Upper lobe of left lung (tissue), 6 donors: ENCODE measurements at places on chromosomes 5 and 9. TPM values are rescaled to one million over a fixed set of nuclear protein-coding genes. Genes with fewer than 3 reads are reported as not detected.

Gene NMUR2
- total RNA-seq, result 0.09 TPM

GRCh38 chr5:54294097-54294667 lies 16.2 kb downstream of the ARL15 start:
- DNase-seq, result no peak
- no peak overlapping the region for H3K27ac ChIP-seq
- no peaks in the 10 kb centered on the region for H3K27me3 ChIP-seq
- no peak overlapping the region for H3K4me3 ChIP-seq

- peaks cover 8% of the 10 kb centered on the region for H3K4me1 ChIP-seq
- peak overlapping the region; percentile 21 for H3K27ac ChIP-seq
- H3K4me3 ChIP-seq, result no peak overlapping the region
- H3K36me3 ChIP-seq, result peaks cover under 1% of the 10 kb centered on the region
- DNase-seq, result no peak
Observed at GRCh38 chr9:77793849-77794248, 145.7 kb upstream of the GNA14 start.

Gene MCTP1
- total RNA-seq, result 40.0 TPM

Gene NOL6
- 34.6 TPM for total RNA-seq

Gene MAMDC2
- 45.1 TPM for total RNA-seq

Gene TPPP
- 16.0 TPM for total RNA-seq

GRCh38 chr5:101338226-101338625 lies 435.1 kb upstream of the ST8SIA4 start:
- H3K4me3 ChIP-seq, result no peak overlapping the region
- H3K27ac ChIP-seq, result no peak overlapping the region
- no peak for DNase-seq
- H3K36me3 ChIP-seq, result no peaks in the 10 kb centered on the region

DNA sequence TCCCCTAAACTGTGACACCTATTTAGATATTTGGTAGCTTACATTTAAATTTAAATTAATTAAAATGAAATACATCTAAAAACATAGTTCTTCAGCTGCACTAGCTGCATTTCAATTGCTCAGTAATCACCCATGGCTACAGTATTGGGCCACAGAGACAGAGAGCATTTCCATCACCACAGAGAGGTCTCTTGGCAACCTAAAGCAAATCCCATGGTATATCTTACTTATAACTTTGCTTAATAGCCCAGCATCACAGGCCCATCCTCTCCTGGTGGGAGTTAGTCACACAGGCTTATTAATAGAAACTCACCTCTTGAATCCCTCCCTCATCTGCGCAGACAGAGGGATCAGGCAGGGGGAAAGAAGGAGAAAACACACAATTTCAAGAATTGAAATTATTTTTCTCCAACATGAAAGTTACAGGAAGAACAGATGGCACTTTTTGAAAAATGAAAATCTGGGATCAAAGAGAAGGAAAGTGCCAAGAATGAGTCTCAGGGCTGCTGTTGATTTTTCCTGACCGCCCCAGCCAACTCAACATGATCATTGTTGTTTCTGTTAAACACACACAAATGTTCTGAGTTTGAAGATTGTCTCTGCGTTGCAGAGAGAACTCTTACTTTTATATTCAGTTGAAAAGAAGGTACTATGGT lies 144.6 kb downstream of the CMYA5 start:
- no peak for DNase-seq
- H3K27ac ChIP-seq, result no peak overlapping the region
- no peak overlapping the region for H3K4me3 ChIP-seq
- no peaks in the 10 kb centered on the region for H3K36me3 ChIP-seq
- no peaks in the 10 kb centered on the region for H3K27me3 ChIP-seq
- no peaks in the 10 kb centered on the region for H3K4me1 ChIP-seq

Gene HMCN2
- 7.3 TPM for total RNA-seq

- peaks cover 12% of the 10 kb centered on the region for H3K4me1 ChIP-seq
- DNase-seq, result peak; percentile 47
- peaks cover 46% of the 10 kb centered on the region for H3K36me3 ChIP-seq
- H3K27ac ChIP-seq, result no peak overlapping the region
- no peak overlapping the region for H3K4me3 ChIP-seq
- no peaks in the 10 kb centered on the region for H3K27me3 ChIP-seq
Observed at GRCh38 chr5:134917070-134917815, 12.3 kb downstream of the PCBD2 start.

Gene SERINC5
- total RNA-seq, result 33.5 TPM

GRCh38 chr9:107740088-107740980 lies 250.8 kb upstream of the KLF4 start:
- H3K36me3 ChIP-seq, result no peaks in the 10 kb centered on the region
- no peaks in the 10 kb centered on the region for H3K27me3 ChIP-seq
- H3K4me3 ChIP-seq, result no peak overlapping the region
- H3K4me1 ChIP-seq, result peaks cover 18% of the 10 kb centered on the region

Gene SH2D3C
- total RNA-seq, result 17.5 TPM

Gene C7
- 123 TPM for total RNA-seq

DNA sequence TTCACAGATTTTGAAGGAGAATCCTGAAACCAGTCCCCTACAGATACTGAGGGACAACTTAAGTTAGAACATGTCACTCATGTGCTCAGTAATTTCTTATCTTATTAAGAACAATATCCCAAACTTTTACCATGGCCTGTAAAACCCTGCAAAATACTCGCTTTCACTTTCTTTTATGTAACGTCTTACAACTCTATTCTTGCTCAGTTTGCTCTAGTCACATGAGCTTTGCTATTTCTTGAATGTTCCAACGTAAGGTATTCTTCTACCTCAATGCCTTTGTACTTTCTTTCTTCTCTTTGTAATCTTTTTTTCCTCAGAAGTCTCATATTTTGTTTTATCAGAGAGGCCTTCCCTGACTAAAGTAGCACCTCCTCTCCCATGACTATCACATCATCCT lies 14.1 kb downstream of the TMEM38B start:
- H3K27me3 ChIP-seq, result no peaks in the 10 kb centered on the region
- no peaks in the 10 kb centered on the region for H3K4me1 ChIP-seq
- H3K36me3 ChIP-seq, result no peaks in the 10 kb centered on the region
- no peak overlapping the region for H3K27ac ChIP-seq

Gene PDZD2
- total RNA-seq, result 66.1 TPM

Gene IL7R
- 118 TPM for total RNA-seq

- no peak for DNase-seq
- no peaks in the 10 kb centered on the region for H3K4me1 ChIP-seq
- H3K27me3 ChIP-seq, result no peaks in the 10 kb centered on the region
Observed at GRCh38 chr5:4042311-4042710, 446.7 kb downstream of the IRX1 start.

Gene TAF11L10
- not detected for total RNA-seq

GRCh38 chr5:17794201-17794600 lies 159.9 kb downstream of the TAF11L14 start:
- no peaks in the 10 kb centered on the region for H3K4me1 ChIP-seq
- H3K27me3 ChIP-seq, result no peaks in the 10 kb centered on the region
- no peak for DNase-seq
- no peak overlapping the region for H3K27ac ChIP-seq

GRCh38 chr5:80151890-80152289 lies 104.0 kb downstream of the SERINC5 start:
- no peaks in the 10 kb centered on the region for H3K4me1 ChIP-seq
- H3K36me3 ChIP-seq, result no peaks in the 10 kb centered on the region
- no peak overlapping the region for H3K27ac ChIP-seq
- no peak overlapping the region for H3K4me3 ChIP-seq

- H3K27me3 ChIP-seq, result no peaks in the 10 kb centered on the region
- peaks cover 31% of the 10 kb centered on the region for H3K4me1 ChIP-seq
- H3K36me3 ChIP-seq, result no peaks in the 10 kb centered on the region
- DNase-seq, result no peak
- H3K27ac ChIP-seq, result no peak overlapping the region
Observed at GRCh38 chr9:120944434-120944843, 17.8 kb upstream of the TRAF1 start.

Gene FOXD4
- 0.54 TPM for total RNA-seq

Gene TSPAN17
- total RNA-seq, result 22.1 TPM

DNA sequence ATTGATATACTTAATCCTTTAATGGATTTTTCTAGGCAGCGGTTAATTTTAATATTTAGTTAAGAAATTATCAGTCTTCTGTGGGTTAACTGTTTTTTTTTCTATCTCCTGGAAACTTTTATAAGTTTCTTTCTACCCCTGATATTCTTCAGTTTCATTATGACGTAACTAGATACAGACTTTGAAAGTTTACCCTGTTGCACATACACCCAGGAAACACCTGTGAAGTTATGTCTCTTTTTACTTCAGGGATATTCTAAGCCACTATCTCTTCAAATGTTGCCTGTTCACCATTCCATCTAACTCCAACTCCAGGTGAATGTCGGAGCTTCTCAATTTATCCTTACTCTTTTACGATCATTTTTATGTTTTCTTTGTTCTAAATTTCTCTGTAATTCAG lies 329.0 kb downstream of the ICE1 start:
- no peaks in the 10 kb centered on the region for H3K4me1 ChIP-seq
- H3K36me3 ChIP-seq, result no peaks in the 10 kb centered on the region
- H3K27ac ChIP-seq, result no peak overlapping the region

- no peak for DNase-seq
- no peaks in the 10 kb centered on the region for H3K36me3 ChIP-seq
- no peaks in the 10 kb centered on the region for H3K4me1 ChIP-seq
- no peaks in the 10 kb centered on the region for H3K27me3 ChIP-seq
- no peak overlapping the region for H3K4me3 ChIP-seq
Observed at GRCh38 chr5:122398016-122398415, 86.0 kb downstream of the SNCAIP start.

Gene FAM221B
- not detected for total RNA-seq

GRCh38 chr9:84781931-84782866 lies 112.7 kb downstream of the NTRK2 start:
- H3K4me3 ChIP-seq, result no peak overlapping the region
- H3K4me1 ChIP-seq, result no peaks in the 10 kb centered on the region
- no peaks in the 10 kb centered on the region for H3K27me3 ChIP-seq
- no peak overlapping the region for H3K27ac ChIP-seq

Gene CCDC152
- 0.30 TPM for total RNA-seq

DNA sequence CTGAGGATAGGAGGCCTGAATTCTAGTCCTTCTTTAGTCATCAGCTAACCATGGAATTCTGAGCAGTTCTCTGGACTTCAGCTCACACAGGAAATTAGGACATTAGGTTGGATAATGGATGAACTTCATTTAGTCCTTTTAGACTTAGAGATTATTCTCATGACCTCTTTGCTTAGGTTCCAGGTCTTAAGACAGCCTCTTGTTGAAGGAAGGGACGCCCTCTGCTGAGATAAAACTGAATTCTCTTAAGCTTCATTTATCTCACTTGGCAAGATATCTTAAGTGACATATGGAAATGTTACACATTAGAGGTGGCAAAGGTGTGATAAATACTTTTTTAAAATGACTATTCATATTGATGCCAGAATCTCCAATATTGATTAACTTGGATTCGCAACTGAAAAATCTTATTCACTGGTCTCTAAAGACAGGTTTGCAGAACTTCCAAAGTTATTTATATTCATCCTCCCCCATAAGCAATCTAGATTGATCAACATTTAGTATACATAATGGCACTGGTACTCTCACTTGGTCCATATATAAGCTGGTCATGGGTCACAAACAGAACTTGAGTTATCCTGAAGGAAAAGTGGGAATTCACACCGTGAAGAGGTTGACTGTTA lies 16.9 kb upstream of the ZNF366 start:
- no peak overlapping the region for H3K4me3 ChIP-seq
- no peaks in the 10 kb centered on the region for H3K4me1 ChIP-seq
- DNase-seq, result no peak
- no peak overlapping the region for H3K27ac ChIP-seq

Gene OR1L8
- total RNA-seq, result not detected

Gene OR13C4
- total RNA-seq, result not detected

Gene IFNA2
- not detected for total RNA-seq

GRCh38 chr5:150639751-150640150 lies 709 bp upstream of the SYNPO start:
- peaks cover 87% of the 10 kb centered on the region for H3K4me1 ChIP-seq
- peak overlapping the region; percentile 91 for H3K27ac ChIP-seq
- no peak for DNase-seq
- H3K4me3 ChIP-seq, result no peak overlapping the region
- no peaks in the 10 kb centered on the region for H3K36me3 ChIP-seq

- peak overlapping the region; percentile 20 for H3K4me3 ChIP-seq
- no peak overlapping the region for H3K27ac ChIP-seq
- DNase-seq, result peak; percentile 48
- H3K4me1 ChIP-seq, result peaks cover 21% of the 10 kb centered on the region
- H3K36me3 ChIP-seq, result no peaks in the 10 kb centered on the region
- H3K27me3 ChIP-seq, result peaks cover 58% of the 10 kb centered on the region
Observed at GRCh38 chr9:21965401-21965951, 28.7 kb downstream of the CDKN2A start.

- H3K4me1 ChIP-seq, result no peaks in the 10 kb centered on the region
- no peak for DNase-seq
- H3K36me3 ChIP-seq, result peaks cover 8% of the 10 kb centered on the region
- no peak overlapping the region for H3K4me3 ChIP-seq
Observed at GRCh38 chr9:87710443-87710842, 15.5 kb upstream of the CTSL start.

- no peak for DNase-seq
- no peak overlapping the region for H3K4me3 ChIP-seq
- H3K27me3 ChIP-seq, result no peaks in the 10 kb centered on the region
- H3K4me1 ChIP-seq, result no peaks in the 10 kb centered on the region
Observed at GRCh38 chr5:135814316-135814715, 20.1 kb upstream of the SLC25A48 start.

DNA sequence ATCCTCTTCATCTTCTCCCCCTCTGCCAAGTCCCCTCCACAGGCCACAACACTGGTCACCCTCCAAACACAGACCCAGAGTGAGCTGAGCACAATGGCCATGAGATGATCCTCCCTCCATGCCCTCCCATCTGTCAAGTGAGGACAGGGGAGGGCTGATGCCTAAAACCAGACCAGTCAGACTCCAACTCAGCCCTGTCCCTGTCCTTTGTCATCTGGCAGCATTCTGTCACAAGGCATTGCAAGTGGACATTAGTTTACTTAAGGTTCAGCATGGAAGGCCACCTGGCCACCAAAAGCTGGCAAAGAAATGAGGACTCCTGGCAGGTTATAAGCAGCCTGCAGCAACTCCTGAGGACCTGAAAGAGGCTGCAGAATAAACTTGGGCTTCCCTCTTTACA lies 136.2 kb upstream of the SLC30A5 start:
- no peak overlapping the region for H3K4me3 ChIP-seq
- no peak overlapping the region for H3K27ac ChIP-seq
- DNase-seq, result no peak
- H3K36me3 ChIP-seq, result no peaks in the 10 kb centered on the region
- no peaks in the 10 kb centered on the region for H3K4me1 ChIP-seq

GRCh38 chr5:60332244-60333004 lies 367.5 kb downstream of the DEPDC1B start:
- no peak overlapping the region for H3K4me3 ChIP-seq
- DNase-seq, result no peak
- H3K27me3 ChIP-seq, result no peaks in the 10 kb centered on the region
- no peaks in the 10 kb centered on the region for H3K36me3 ChIP-seq
- H3K4me1 ChIP-seq, result no peaks in the 10 kb centered on the region

Gene ACOT12
- not detected for total RNA-seq

- H3K27ac ChIP-seq, result no peak overlapping the region
- no peaks in the 10 kb centered on the region for H3K4me1 ChIP-seq
- no peaks in the 10 kb centered on the region for H3K27me3 ChIP-seq
- no peak overlapping the region for H3K4me3 ChIP-seq
- H3K36me3 ChIP-seq, result no peaks in the 10 kb centered on the region
- no peak for DNase-seq
Observed at GRCh38 chr9:2413160-2413805, 208.3 kb upstream of the VLDLR start.
